CD4-positive, alpha-beta T cell (primary cell): ENCODE measurements at places on chromosomes 2 and 18.

DNA sequence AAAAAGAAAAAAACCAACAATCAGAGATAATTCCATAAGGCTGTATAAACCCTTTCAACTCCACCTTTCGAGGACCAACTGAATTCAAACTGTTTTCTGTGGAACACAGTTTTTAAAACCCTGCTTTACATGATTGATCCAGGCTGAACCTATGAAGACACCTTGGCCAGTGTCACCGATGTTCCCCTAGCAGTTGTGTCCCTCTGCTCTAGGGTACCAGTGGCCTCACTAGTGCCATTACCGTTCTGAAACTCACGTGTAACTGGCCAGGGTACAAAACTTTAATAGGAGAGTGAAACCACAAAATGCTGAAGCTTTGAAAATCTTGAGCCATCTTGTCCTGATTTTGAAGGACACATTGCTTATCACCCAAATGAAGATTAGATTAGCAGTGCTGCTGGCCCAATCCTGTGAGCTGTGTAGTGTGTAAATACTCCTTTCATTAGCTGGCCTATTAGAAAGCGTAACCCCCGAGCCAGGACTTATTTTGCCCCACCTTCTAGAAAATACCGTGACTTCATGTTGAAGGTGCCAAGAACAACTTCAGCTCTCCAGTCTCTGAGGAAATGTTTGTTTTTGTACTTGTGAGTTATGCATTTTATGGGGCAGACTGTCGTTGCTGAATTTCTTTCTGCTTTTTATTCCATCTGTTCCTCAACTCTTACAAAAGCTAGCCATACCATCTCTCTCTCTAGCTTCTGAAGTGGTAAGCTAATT, 147.8 kb upstream of the MAP3K20 start:
- no peak for DNase-seq

DNA sequence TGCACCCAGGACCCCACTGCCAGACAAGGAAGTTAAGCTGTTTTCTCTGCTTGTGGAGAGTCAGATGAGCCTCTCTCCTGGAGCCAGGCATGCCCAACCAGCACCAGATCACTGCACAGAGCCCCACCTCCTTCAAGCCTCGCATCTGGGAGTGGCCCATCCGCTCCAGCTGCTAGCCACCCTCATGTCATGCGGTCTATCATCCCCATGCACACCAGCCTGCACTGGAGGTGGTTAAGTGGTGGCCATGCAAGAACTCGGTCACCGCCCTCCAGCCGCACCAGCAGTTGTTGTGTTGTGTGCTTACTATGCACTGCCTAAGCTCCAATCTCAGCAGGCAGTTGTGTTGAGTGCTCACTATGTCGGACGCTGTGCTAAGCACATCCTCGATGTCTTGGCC, 177.9 kb upstream of the SLC14A2 start:
- DNase-seq: no peak

- DNase-seq: no peak
Measured at GRCh38 chr2:128169497-128169896, 78.5 kb downstream of the UGGT1 start.

GRCh38 chr2:196670342-196670741, 30.8 kb downstream of the CCDC150 start:
- no peak for DNase-seq

GRCh38 chr2:177073611-177074010, 139.0 kb upstream of the HNRNPA3 start:
- DNase-seq: no peak

DNA sequence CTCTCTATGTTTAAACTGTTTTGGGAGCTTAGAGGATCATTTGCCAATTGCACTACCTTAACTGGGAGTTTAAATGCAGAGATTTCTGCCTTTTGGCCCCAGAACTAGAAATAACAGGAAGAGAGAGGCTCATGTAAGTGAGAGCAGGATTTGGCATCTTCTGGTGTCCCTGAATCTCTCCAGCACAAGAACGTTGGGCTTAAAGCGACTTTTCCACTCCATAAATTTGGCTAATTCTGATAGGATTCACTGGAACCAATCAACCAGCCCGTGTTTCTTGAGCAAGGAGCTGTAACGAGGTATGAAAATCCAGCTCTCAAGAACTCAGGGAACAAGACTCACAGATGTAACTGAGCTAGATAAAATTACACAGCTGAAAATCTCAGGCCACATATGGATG, 181.0 kb downstream of the C1D start:
- no peak for DNase-seq

- no peak for DNase-seq
Measured at GRCh38 chr2:22901471-22902179, 483.4 kb upstream of the KLHL29 start.

DNA sequence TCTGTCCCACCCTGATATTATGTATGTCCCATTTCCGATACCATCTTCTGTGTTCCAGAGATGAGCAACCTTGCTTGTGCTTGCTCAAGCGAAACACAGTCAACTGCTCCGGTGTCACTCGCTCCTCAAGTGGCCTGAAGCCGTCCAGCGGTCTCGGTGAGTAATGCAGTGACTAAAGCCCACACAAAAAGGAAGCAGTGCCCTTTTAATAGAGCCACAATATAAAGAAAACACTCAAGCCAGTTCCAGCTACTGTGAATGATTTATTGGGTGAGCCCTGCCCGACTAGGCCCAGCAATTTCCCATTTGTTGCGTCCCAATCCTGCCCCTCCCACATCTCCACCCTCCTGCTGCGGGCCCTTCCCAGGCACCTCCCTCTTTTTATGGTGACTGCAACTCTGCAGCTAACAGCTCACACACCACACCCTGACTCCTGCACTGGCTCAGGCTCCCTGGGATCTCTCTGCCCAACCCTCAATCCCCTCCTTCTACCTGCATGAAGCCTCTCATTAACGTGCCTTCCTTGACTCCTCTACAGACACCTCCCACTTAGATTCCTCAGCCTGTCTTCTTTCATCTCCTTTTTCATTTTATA, 44.2 kb upstream of the DSC1 start:
- DNase-seq: no peak

GRCh38 chr18:73047688-73048087, 179.9 kb upstream of the NETO1 start:
- no peak for DNase-seq

- no peak for DNase-seq
Measured at GRCh38 chr18:41504316-41504715, 450.7 kb upstream of the PIK3C3 start.

DNA sequence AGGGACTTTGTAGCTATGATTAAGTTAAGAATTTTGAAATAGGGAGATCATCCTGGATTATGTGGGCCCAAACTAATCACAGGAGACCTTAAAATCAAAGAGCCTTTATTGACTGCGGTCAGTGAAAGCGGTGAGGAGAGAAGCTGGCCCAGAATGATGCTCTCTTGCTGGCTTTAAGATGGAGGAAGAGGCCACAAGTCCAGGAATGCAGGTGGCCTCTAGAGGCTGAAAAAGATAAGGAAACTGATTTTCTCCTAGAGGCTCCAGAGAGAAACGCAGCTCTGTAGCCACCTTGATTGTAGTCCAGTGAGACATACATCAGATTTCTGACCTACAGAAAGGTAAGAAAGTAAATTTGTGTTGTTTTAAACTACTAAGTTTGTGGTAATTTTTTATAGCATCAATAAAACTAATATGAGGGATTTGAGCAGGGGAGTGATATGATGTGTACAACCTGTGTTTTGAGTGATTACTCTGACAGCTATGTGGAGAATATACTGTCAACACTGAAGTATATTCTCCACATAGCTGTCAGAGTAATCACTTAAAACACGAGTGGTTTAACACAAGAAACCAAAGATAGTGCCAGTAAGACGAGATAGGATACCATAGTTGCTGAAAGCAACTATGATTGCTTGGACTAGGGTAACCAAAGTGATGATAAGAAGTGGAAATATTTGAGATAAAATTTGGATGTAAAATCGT, 364.4 kb upstream of the CHST9 start:
- DNase-seq: no peak

DNA sequence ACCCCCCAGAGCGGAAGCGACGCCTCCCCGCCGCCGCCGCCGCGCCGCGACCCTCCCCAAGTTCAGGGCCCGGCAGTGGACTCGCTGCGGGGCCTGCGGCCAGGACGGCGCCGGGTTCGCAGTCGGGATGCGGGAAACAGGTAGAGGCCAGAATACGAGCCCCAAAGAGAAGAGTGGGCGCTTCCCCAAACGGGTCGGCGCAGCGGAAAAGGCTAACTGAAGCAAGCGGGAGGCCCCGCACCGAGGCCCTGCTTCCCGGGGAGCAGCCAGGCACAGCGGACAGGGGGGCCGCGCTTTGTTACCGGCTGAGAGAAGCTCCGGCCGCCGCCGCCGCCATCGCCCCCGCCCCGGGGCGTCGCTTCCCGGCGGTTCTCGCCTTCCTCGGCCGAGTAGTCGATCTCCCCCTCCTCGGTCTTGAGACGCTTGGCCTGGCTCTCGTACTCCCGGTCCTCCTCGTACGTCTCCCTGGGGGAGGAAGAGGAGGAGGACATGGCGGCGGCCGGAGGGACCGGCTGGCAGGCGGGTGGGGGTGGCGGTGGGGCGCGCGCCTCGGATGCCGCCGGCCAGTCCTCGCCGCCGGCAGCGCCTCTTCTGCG, 494 bp downstream of the HNRNPLL start:
- DNase-seq: peak; percentile 51

DNA sequence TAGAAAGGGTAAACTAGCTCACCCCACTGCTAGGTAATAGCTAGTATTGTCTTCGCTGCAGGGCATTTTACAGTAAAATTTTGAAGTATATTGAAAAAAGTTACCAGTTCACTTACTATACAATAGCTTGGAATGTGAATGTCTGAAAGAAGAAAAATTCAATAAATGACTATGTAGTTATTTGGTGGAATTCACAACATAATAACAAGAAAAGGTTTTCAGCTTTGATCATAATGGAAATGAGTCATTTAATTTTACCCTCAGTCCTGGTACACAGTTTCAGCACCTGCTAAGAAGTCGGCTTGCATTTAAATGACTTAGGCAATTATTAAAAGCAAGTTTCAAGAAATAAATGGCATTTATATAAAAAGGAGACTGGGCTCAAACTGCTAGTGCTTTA, 90.4 kb downstream of the NUP35 start:
- no peak for DNase-seq

GRCh38 chr2:44277541-44277940, 2.3 kb downstream of the SLC3A1 start:
- DNase-seq: no peak

DNA sequence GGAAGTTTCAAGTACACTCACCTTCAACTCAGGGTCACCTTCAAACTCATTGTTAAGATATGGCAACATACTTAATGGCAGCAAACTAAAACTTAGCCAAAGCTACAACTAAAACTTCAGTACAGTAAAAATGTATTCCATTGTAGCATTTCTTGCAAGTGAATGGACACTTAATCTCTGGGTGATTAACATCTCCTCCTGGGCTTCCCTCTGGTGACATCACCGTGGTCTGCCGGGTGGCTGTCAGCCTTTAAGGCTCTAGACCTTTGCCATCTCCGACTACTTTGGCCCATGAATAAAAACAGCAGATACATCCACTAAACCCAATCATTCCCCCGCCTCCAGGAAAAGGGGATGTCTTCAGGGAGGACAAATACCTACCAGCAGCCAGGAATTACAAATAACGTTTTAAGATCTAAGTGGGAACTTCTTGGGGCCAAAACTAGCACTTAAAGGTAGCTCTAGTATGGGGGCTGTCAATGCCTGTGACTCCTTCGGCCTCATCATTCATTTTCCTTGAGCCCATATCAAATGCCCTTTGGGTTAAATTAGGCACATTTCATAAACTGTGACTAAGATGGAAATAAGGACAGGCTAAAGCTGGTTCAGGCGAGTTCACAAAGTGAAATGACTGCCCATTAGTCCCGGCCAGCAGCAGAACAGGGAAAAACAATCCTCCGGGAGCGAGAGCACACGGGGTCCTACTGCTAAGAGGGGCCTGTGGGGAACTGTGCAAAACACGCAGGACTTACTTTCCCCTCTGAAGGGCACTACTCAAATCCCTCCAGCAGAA, 1.1 kb downstream of the TFCP2L1 start:
- no peak for DNase-seq

DNA sequence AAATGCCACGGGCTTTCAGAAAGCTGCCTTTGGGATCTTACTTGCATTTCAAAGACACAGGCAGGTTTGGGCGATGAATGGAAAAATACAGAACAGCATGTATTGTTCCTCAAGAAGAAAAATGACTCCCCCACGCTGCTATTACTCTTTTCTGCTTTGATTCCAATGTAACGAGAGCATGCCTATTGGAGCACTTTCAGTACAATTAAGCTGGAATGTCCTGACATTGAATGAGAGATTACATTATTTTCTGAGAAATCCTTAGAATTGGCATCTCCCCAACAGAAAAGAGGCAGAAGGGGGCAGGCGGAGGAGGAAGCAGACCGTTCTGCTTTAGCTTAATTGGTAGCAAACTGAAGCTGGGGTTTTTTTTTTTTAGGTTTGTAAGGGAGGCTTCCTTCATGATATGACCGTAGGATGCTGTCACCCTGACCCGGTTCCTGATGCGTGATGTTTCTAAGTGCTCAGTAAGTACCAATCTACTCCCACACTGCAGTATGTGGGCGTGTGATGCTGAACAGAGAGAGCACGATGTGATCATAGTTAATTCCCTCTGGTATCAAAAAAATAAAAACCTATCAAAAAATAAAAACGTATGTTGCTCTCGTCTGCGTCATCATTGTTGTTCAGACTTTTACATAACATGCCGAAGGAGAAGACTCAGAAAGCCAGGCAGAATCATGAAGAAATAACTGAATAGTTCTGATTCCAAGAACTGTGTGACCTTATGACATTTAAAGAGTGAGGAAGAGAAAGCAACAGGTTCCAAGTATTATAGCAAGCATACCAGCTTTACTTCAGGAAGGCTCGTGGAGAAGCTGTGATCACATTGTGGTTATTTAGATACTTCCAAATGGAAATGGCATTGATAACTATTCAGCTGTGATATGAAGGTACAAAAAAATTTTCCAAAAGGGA, 40.5 kb downstream of the LONRF2 start:
- no peak for DNase-seq

- no peak for DNase-seq
Measured at GRCh38 chr2:3756306-3756705, 52.9 kb downstream of the DCDC2C start.

DNA sequence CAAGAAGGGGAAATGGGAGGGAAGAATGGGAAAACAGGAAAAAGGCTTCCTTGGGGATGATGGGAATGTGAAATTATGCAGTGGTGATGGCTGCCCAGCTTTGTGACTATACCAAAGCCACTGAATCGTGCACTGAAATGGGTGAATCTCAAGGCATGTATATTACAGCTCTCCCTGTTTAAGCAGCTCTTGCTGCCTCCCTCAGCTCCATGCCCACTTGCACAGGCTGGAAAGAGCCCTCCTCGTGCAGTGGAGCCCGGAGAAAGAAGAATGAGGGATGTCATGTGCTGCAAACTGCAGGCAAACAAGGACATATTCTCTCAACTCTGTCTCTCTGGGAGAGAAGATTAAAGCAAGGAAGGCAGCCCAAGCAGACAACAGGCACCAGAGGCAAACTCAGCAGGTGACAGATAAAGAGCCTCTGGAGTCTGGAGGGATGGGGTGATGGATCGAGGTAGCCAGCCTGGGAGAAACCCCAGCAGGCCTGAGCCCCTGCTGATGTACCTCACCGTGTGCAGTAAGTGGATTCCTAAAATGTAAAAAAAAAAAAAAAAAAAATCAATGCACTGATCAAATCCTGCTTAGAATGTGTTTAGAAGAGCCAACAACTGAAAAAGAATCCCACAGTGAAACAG, 62.4 kb upstream of the SLC66A3 start:
- no peak for DNase-seq
